ENCODE measurements at places on chromosomes 4 and X.

- no peak for DNase-seq
These were observed 72.6 kb downstream of the GC start for GRCh38 chr4:71711044-71711984.

DNA sequence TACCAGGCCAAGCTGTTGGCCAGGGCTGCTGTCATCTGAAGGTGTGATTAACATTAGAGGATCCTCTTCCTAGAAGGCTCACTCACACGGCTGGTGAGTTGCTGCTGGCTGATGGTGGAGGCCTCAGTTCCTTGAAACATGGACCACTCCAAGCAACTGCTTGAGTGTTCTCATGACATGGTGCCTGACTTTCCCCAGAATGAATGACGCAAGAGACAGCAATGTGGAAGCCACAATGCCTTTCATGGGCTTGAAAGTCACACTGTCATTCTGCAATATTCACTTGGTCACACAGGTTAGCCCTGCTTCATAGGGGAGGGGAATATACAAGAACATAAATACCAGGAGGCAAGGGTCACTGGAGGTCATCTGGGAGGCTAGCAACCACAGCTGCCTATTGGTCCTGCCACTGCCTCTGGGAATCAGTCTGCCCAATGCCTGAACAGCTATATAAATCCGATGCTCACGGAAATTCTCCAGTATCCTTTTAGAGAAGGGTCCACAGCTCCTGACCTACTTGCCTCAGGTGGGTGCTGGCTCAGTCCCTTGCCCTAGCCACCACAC lies 97.1 kb upstream of the MAML3 start:
- no peak for DNase-seq

DNA sequence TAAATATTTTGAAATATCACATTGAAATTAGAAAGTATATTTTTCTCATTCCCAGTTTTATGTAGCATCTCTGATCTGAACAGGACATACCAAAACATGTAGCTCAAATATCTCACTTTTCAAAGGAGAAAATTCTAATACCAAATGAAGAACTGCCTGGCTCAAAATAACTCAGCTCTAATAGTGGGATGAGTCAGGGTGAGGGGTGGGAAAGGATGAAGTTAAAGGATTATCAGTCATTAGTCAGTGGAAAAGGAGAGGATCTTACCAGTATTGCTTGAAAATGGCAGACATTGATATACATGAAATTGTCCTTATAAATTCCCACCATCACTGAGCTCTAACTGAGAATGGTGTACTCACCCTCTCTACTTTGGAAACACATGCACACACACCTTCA lies 803.2 kb downstream of the RAPGEF2 start:
- no peak for DNase-seq

GRCh38 chr4:105451346-105451745 lies 22.5 kb downstream of the PPA2 start:
- DNase-seq = no peak

GRCh38 chr4:71133491-71133890 lies 140.0 kb downstream of the DCK start:
- DNase-seq = no peak

GRCh38 chrX:10288373-10288975 lies 131.7 kb downstream of the CLCN4 start:
- DNase-seq = no peak

Measured in Right ventricle myocardium superior (tissue), 1 donor.